Dermis blood vessel endothelial cell (primary cell): ENCODE measurements at places on chromosomes 1 and 21. TPM values are rescaled to one million over a fixed set of nuclear protein-coding genes. Genes with fewer than 3 reads are reported as not detected.

Gene ARHGAP30
- not detected in 2 replicates for total RNA-seq

Gene LORICRIN
- total RNA-seq = not detected in 2 replicates

Gene PRDM16
- total RNA-seq = not detected in 2 replicates

Gene FAM110D
- 11.6 and 12.9 TPM in 2 replicates for total RNA-seq

Gene PODN
- not detected in 2 replicates for total RNA-seq

Gene RCSD1
- total RNA-seq = 49.2 and 55.7 TPM in 2 replicates

Gene SH2D2A
- total RNA-seq = not detected in 2 replicates

Gene BMP8A
- total RNA-seq = 0.14 and 0.17 TPM in 2 replicates

Gene ANKRD13C
- total RNA-seq = 25.9 and 27.6 TPM in 2 replicates

Gene LRRC38
- total RNA-seq = 0.09 and 0.17 TPM in 2 replicates

Gene LAPTM5
- total RNA-seq = 23.1 and 39.9 TPM in 2 replicates

Gene GBP7
- not detected in 2 replicates for total RNA-seq

DNA sequence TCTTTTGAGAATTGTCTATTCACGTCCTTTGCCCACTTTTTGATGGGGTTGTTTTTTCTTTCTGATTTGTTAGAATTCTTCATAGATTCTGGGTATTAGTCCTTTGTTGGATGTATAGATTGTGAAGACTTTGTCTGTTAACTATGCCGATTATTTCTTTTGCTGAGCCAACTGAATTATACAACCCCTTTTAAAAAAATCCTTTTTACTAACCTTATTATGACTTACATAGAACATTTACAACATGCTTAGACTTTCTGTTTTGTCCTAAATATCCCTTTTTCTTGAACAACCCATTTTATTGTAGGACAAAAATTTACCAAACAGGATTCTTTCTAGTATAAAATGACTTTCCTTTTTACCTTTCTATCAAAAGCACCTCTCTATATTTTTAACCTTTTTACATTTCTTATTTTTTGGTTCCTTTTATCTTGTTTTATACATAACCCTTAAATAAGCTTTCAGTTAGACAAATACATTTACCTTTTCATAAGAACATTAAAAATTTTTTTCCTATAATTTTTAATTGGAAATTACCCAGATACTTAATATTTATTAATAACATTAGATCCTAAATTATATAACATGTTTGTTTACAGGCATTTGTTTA, 70.4 kb upstream of the TTLL7 start:
- no peak for DNase-seq

DNA sequence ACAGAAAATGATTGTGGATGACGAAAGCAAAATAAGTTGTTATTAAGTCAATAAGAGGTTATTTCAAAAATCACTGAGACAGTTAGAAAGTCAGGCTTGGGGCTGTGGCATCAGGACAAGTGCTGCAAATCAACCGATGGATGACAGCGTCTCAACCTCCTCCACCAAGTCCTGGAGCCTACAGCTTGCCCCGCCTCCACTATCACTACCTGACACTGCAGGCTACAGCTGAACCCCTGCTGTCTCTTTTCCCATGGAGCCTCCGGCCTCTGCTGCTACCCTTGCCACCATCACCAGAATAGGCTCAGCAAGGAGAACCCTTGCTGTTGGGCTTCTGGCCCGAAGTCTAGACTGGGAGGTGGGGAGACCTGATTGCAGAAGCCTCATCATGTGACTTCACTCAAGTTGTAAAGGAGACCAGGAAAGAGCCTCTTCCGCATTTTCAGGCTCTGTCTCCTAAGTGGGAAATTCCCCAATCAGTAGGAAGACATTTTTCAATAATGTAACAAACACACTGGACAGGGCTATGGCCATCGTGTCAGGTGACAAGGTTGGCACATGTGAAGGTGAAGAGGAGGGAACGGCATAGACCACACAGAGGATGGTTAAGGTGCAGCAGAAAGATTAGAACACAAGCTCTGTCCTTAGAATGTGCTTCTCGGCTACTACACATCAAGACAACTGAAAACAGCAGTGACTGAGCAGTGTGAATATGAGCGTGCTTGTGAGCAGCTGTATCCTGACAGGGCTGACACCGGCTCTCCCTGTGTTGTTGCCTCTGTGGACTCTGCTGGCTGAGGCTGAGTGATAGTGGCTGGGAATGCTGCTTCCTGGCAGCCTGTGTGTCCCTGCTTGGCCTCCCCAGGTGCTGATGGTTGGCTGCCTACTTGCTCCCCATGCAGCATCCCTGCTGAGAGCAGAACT, 660.7 kb downstream of the PTPRU start:
- DNase-seq = peak; percentile 7

- DNase-seq = no peak
These were observed 249.8 kb downstream of the USH2A start for GRCh38 chr1:216173376-216173995.

DNA sequence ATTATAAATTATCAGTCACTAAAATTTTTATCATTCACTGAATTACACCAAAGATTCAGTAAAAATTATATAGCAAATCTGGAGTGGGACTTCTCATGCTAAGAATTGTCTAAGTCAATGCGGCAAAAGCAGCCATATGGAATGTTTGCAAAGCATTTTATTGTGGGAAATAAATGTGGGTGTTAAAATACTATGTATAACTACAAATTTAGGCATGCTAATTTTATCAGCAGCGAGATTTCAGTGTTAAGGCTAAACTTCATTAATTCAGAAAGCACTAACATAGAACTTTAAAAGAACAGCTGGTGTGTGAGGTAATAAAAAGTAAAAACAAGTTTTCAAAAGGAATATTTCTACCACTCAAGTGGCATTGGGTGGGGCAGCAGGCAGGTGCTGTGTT, 21.4 kb downstream of the COLGALT2 start:
- no peak for DNase-seq

DNA sequence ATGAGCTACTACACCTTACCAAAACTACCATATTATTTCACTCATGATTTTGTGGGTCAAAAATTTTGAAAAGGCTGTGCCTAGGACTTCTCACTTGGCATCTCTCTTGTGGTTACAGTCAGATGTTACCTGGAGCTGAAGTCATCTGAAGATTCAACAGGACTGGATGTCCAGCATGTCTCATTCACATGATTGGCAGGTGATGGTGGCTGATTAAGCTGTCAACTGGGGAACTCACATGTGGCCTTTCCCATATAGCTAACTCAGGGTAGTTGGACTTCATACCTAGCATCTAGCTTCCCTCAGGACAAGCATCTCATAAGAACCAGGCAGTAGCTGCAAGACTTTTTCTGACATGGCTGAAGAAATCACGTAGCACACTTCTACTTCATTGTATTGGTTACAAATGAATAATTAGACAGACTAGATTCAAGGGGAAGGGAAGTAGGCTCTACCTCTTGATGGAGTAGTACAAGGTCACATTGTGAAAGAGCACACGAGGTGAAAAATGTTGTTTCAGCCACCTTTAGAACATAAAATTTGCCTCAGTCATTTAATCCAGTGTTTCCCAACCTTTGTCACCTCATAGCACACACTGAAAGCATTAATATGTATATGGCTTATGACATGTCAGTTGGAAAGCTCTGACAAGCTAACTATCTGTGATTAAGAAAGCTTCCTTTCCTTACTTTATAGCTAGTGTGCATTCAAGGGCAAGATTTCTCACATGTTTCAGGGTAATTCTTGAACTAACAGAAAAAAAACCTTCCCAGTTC, 68.0 kb upstream of the PTGFRN start:
- DNase-seq = no peak

DNA sequence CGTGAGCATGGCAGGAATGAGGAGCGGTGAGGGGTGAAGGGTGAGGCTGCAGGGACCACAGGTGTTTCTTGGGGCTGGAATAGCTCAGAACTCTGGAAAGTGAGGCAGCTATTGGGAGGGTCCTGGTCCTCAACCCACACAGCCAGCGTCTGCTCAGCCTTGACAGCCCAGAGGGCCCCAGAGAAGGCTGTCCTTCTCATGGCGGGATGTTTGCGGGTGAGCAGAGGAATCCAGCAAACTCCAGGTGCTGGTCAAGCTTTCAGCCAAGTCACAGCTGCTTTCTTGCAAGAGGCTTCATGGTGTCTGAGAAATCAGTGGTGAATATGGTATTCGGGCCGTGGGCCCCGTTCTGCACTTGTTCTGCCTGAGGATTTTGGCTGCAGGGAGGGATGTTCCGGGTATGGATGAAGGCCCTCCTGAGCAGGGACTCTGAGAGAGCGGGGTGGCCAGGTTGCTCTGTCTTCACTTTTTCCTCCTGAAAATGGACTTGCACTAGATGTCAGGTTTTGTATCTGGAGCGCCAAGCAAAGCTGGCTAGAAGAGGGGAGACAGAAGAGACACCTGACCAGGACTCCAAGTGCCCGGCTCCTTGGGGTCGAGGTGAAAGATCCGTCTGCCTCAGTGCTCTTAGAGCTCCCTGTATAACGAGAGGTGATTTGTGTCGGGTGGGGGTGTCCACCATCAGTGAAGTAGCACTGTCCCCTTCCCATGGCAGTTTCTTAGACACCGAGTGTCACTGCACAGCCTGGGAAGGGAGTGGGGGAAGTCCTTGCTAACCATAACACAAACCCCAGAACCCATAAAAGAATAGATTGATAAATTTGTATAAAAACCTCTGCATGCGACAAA, 139.9 kb downstream of the PEX14 start:
- no peak for DNase-seq

- peak; percentile 42 for DNase-seq
These were observed 56.1 kb downstream of the HIVEP3 start for GRCh38 chr1:41862384-41863221.

DNA sequence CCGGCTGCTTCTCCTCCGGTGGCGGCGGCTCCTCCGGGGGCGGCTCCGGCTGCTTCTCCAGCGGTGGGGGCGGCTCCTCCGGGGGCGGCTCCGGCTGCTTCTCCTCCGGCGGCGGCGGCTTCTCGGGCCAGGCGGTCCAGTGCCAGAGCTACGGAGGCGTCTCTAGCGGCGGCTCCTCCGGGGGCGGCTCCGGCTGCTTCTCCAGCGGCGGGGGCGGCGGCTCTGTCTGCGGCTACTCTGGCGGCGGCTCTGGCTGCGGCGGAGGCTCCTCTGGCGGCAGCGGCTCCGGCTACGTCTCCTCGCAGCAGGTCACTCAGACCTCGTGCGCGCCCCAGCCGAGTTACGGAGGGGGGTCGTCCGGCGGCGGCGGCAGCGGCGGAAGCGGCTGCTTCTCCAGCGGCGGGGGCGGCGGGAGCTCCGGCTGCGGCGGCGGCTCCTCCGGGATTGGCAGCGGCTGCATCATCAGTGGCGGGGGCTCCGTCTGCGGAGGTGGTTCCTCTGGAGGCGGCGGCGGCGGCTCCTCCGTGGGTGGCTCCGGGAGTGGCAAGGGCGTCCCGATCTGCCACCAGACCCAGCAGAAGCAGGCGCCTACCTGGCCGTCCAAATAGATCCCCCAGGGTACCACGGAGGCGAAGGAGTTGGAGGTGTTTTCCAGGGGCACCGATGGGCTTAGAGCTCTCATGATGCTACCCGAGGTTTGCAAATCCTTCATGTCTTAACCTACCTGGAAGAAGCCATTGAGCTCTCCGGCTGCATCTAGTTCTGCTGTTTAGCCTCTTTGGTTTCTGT, 2.0 kb downstream of the LORICRIN start:
- DNase-seq = peak; percentile 15

DNA sequence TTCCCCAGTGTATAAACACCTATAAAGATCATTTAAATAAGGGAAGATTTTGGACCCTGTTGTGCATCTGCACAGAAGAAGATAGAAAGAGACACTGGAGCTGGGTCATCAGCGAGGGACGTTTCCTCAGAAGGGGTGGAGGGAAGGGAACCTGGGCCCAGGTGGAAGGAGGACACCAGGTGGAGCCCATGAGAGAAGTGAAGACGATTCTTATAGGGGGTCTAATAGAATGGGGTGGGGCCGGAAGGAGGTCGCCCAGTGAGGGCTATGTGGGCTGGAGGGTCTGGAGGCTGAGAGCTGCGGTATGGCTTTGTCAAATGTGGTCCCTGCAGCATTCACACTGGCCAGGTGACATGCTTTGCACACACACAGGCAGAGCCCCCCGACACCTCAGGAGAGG, 13.7 kb downstream of the KIRREL1 start:
- no peak for DNase-seq

- DNase-seq = no peak
These were observed 36.4 kb downstream of the PRKCZ start for GRCh38 chr1:2086446-2087078.

DNA sequence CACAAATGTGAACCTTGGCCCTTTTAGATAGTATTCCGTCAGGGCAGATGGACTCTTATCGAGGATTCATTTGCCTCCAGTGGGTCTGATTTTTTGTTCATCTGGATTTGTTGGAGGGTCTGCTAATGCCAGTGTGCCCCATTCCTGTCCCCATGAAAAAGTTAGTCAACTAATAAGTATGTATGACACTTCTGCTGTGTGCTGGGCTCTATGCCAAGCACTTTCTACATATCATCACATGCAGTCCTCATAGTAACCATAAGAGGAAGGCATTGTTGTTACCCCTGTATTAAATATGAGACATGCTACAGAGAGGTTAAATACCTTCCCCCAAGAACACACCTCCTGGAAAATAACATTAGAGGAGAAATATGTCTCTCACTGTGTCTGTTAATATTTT, 46.6 kb upstream of the MAB21L3 start:
- DNase-seq = no peak

GRCh38 chr1:20507248-20507563, 745 bp downstream of the MUL1 start:
- DNase-seq = no peak

GRCh38 chr1:97350662-97351061, 570.2 kb downstream of the DPYD start:
- no peak for DNase-seq

- no peak for DNase-seq
These were observed 499.2 kb downstream of the SETD4 start for GRCh38 chr21:35561116-35561515.

GRCh38 chr1:113734357-113735055, 24.8 kb downstream of the PHTF1 start:
- no peak for DNase-seq

DNA sequence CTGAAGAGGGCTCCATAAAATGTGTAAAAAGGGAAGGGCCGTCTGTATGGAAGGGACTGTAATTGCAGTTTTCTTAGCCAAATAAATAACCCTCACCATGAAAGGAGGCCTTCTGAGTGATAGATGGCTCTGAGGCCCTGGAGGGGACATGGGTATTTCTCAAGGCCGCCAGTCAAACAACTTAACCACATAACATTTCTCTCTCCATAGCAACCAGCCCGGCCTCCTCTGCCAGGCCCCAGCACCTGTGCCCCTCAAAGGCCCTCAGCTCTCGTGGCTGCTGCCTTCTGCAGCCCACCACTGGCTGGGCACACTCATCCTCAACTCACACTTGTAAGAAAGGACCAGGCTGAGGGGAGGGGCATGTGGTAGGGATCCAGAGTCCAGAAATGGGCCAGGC, 57.0 kb upstream of the GJB5 start:
- no peak for DNase-seq

- DNase-seq = no peak
These were observed 182.2 kb upstream of the RAB4A start for GRCh38 chr1:229088711-229089110.

DNA sequence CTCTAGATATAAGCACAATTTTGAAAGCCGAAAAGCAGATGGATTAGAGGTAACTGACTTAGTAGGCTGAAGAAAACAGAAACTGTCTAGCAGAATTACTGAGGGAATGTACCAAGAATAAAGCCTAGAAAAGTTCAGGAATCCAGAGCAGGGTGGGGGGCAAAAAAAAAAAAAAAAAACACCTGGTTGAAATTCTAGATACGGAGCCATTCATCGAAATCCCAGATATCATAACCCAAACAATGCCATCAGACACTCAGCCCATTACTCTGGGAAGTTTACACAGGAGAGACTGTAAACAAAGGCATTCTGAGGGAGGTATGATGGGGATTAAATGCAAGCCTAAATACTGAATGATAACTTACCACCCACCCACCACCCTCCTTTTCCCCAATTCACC, 45.6 kb downstream of the ENAH start:
- DNase-seq = no peak

GRCh38 chr1:2985067-2985561, 36.2 kb upstream of the ACTRT2 start:
- DNase-seq = no peak
